ENCODE measurements at places on chromosomes 7 and 10.
A peak's percentile ranks its signal among the peaks of the same experiment; 100 is the strongest.

- DNase-seq: no peak
Measured at GRCh38 chr10:26211781-26212444, 4.7 kb upstream of the GAD2 start.

- DNase-seq: no peak
Measured at GRCh38 chr7:106181658-106182265, 69.7 kb upstream of the SYPL1 start.

- no peak for DNase-seq
Measured at GRCh38 chr7:152872061-152872744, 112.7 kb downstream of the ACTR3B start.

- no peak for DNase-seq
Measured at GRCh38 chr7:33788531-33788930, 116.8 kb upstream of the BMPER start.

- no peak for DNase-seq
Measured at GRCh38 chr10:72146559-72147323, 58.4 kb upstream of the SPOCK2 start.

- DNase-seq: no peak
Measured at GRCh38 chr10:11173042-11173441, 155.4 kb downstream of the CELF2 start.

GRCh38 chr10:120506674-120507073, 49.6 kb downstream of the PLPP4 start:
- no peak for DNase-seq

DNA sequence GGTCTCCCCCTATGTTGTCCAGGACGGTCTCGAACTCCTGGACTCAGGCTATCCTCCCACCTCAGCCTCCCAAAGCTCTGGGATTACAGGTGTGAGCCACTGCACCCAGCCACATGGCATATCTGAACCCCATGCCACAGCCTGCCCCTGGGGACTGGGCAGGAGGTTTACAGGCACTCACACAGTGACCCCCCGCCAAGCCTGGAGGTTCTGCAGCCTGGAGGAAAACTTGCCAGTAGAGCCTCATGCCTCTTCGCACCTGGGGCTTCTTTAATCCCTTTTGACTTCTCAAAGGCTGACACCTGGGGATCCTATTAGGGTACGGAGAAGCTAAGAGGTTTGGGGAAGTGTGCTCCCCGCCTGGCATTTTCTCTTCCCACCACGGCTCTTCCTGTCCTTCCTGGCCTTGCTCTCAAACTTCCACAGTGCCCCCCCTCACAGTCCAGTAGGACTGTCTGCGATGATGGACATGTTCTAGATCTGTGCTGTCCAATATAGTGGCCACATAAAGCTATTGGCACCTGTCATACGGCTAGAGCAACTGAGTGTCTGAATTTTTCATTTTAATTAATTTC, 11.4 kb upstream of the KCP start:
- DNase-seq: no peak

DNA sequence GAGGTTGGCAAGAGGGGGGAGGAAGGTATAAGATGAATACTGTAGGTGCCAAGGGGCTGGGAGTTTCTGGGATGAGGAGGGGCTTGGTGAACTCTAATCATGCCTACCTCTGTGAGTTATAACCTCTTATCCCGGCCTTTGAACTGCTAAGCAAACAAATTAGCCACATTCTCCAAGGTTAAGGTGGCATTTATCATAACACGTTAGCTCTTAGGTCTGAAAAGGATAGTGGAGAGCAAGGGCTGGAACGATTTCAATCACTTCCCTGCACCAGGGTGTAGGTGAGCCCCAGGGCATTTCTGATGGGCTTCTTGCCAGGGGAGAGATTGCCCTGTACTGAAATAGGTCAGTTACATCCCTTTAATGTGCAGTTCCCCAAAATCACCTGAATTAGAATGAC, 28.6 kb upstream of the DMBT1 start:
- no peak for DNase-seq

- no peak for DNase-seq
Measured at GRCh38 chr10:74329873-74330272, 178.9 kb downstream of the ADK start.

DNA sequence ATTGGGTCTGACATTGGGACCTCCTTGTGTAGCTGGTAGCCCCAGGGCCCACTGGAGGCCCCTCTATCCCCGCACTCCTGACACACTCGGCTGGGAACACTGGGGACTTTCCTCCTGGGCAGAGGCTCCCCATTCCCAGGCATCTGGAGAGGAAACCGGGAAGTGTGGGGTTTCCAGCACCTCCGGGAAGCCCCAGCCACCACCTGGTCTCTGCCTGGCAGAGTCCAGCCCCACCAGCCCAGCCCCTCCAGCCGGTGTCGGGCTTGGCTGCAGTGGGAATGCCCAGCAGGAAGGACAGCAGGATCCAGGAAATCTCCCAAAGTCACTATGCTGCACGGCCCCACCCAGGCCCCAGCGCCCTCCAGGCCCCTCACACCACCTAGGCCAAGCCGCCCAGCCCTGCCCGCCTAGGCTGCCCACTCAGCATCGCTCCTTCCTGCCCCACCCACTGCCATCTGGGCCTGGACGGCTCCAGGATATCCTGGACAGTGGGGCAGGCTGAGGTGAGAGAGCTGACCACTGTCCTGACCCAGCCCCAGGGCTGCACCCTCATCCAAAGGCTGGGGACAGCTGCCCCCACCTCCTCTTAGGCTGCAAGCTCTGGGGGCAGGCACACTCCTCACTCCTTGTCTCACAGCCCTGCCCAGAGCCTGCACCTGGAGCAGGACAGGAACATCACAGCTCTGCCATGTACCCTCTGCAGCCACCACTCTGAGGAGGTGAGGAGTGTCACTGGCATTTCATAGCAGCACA, 11.8 kb downstream of the RASGEF1A start:
- DNase-seq: no peak

GRCh38 chr10:79182781-79183467, 114.2 kb downstream of the ZMIZ1 start:
- DNase-seq: no peak

- no peak for DNase-seq
Measured at GRCh38 chr7:55569269-55569663, 3.0 kb downstream of the VOPP1 start.

DNA sequence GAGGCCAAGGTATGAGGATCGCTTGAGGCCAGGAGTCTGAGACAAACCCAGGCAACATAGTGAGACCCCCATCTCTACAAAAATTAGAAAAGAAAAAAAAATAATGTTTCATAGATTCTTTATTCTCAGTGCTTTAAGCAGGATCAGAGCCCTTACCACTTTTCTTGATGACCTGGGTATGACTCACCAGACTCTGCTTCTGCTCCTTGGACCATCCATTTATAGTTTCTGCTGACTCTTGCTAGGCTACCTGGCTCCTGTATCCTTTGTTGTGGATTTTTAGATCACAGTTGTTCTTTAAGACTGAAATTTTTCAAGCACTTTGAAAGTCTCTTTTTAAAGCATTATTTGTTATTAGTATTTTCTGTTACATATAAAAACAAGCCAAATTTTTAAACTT, 411.1 kb downstream of the GFRA1 start:
- DNase-seq: no peak

GRCh38 chr7:124784879-124785818, 19.6 kb upstream of the GPR37 start:
- DNase-seq: no peak

- DNase-seq: no peak
Measured at GRCh38 chr10:119431034-119431772, 111.3 kb downstream of the RGS10 start.

- DNase-seq: no peak
Measured at GRCh38 chr10:68251625-68252495, 19.9 kb upstream of the ATOH7 start.

DNA sequence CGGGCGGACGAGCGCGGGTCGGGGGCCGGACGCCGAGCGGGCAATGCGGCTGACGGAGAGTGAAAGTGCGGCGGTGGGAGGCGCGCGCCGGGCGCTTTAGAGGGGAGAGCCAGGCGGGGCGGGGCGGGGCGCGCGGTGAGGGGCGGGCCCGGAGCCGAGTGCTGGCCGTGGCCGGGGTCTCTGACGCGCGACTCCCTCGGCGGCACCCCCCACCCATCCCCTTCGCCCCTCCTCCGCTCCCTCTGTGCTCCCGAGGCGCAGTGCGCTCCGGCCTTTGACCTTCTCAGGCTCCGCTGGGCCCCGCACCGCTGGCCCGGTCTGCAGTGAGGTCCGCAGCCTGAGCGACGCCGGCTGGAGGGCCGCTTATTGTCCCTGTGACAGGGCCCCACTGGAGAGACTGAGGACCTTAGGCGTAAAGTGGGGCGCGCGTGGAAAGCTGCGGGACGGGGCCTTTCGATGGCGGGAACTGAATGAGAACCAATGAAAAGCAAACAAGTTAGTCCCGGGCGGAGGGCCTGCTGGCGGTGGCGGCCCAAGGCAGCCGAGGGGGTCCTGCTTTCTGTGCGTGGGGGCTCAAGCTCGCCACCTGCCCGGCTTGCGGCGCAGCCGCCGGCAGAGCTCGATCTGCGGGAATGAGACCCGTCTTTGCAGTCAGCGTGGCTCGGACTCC, at the start of gene CXCL12:
TSS of gene CXCL12 (minus strand) at position 72 of the 670 bp plus-strand sequence. CDS start 92 bp downstream, outside the sequence.
- DNase-seq: no peak

DNA sequence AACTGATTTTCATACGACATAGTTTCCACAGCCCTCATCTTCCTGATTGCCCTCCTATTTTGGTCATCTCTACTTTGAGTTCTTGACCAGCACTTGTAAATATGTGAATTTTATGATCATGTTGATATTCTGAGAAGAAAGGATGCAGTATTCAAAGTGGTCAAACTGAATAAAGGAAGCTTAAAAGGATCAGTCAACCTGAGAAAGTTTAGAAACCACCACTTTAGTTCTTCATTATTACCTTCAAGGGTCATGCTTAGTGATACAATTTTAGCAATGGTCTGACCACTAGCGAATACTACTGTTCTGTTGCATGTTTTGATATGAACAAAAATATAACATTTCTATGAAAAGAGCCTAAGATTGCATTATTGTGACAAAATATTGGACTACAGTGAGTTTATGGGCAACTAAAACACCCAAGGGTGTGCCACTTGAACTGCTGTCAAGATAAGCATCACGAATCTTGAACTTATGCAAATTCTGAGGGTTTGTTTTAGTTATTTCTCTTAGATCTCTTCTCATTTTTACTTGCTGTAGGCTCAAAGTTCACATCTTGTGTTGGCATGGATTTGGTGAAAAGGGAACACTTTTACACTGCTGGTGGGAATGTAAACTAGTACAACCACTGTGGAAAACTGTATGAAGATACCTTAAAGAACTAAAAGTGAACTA, 247.7 kb downstream of the IPMK start:
- no peak for DNase-seq

DNA sequence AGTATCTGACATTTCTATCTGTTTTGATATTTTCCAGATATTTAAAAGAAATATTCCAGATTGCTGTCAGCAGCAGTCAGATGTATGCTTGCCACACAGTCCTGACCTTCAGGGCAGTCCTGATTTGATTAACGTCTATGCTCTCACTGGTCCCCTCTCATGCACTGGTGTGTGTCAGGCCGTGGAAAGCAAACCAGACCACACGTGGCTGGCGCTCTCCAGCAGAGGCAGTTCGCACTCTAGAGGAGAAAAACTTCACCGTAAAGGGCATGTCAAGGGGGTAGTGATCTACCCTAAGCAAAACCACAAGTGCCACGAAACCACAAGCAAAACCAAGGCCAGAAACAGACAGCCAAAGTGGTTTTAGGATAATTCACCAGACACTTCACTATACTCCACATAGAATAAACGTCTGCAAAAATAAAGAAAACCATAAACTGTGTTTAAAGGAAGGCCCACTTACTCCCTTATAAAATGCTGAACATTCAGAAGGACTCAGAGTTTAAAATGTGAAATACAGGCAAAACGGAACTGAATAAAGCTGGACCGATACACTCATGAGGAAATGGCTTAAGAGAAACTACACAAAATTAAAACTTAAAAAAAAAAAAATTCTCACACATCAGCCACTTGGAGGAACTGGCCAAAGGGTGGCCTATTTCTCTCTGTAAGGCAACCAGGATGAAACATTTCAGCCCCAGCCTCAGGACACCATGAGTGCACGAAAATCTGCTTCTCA, 26.4 kb downstream of the PARP12 start:
- DNase-seq: no peak

DNA sequence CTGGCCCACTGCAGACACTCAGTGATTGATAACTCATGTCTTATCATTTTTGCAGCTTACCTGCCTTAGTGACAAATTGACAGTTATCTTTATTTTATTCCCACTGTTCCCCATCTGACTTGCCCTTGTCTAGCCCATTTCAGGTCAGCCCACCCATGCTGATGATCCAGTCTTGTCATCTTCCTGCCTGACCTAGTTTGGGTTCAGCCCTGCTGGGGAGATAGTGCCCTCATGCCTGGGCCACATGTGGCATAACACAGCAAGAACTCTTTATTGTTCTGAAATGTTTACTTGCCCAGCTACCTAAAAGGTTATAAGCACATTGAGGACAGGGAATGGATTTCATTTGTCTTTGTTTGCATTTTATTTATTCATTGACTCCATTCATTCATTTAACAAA, 75.6 kb downstream of the ENTPD1 start:
- no peak for DNase-seq

GRCh38 chr7:104979167-104979841, 34.7 kb upstream of the KMT2E start:
- no peak for DNase-seq

- peak; percentile 51 for DNase-seq
Measured at GRCh38 chr7:150668472-150668911, 17.0 kb upstream of the GIMAP2 start.

GRCh38 chr7:50369143-50370026, 64.9 kb downstream of the IKZF1 start:
- no peak for DNase-seq

- DNase-seq: no peak
Measured at GRCh38 chr7:41114131-41114530, 588.8 kb downstream of the INHBA start.

- no peak for DNase-seq
Measured at GRCh38 chr7:91411060-91411459, 146.8 kb downstream of the FZD1 start.

- DNase-seq: no peak
Measured at GRCh38 chr7:7529328-7529727, 6.3 kb downstream of the COL28A1 start.

- no peak for DNase-seq
Measured at GRCh38 chr7:50791938-50792341, 9.2 kb upstream of the GRB10 start.

DNA sequence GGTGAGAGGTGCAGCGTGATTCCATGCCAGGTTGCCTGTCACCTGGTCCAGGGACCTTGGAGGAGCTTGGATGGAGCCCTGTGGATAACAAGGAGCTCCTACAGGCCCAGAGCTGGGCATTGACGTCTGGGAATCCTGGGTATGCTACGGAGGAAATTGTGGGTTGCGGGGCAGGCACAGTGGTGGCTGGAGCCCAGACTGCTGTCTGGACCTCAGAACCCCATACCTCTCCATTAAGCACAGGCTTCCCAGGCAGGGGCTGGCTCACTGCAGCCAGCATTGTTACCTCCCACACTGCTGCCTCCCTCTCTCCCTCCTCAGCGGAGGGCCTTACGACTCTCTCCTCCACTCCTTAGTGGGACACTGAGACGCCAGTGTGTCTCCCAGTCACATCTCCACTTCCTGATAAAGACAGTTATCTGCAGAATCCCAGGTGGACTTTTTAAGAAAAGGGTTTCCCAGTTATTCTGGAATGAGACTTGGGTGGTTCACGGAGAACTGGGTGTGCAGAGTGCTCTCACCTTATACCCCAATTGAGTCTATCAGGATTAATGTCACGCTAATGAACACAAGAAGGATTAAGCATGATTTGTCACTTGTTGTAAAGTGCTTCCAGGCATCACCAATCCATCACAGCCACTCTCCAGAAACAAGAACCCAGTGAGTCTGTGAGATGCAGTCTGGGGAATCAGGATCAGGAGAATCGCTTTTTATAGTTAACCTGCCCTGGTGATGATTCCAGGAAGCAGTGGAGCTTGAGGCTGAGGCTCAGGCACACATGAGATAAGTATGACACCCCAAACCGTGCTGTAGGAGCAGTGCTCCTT, 309.4 kb downstream of the RPS24 start:
- DNase-seq: no peak

All from stimulated activated CD8-positive, alpha-beta memory T cell treated with anti-CD3 and anti-CD28 coated beads, Interleukin-12 subunit alpha, Interleukin-12 subunit beta, amount 100 ng/mL, for 4 hours (primary cell).